ENCODE measurements at places on chromosomes 2 and 18.

DNA sequence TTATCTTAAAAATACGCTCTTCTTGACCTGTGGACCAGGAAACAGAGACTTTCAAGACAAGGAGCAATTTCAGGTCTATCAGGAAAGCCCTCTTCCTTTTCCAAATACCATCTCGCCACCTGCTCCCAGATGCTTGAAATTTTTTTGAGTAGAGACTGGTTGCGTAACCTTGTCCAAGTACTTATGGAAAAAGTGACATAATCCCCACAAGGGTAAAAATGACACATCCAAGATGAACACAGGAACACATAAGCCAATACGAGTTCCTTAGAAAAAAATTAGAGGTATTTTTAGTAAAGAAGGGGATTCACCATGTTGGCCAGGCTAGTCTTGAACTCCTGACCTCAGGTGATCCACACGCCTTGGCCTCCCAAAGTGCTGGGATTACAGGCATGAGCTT, 1.8 kb downstream of the SERPINB13 start:
- DNase-seq, result no peak

DNA sequence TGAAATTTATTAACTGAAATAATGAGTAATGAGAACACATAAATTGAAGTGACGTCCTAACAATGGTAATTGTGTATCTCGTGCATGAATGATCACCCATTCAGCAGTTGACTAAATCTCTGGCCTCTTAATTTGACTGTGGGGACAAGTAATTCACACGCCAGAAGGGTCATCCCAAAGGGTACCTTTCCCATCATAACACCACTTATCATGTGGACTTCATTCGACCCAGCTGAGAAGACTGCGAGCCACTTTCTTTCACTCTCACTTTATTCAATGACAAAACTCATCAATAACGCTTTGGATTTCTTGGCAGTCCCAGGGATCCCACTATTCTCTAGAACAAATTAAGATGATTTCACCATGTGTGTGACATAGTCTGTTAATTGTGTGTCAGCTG, 62.7 kb upstream of the LYPD1 start:
- no peak for DNase-seq

GRCh38 chr2:122469147-122469546, 713.7 kb downstream of the TSN start:
- DNase-seq, result no peak

DNA sequence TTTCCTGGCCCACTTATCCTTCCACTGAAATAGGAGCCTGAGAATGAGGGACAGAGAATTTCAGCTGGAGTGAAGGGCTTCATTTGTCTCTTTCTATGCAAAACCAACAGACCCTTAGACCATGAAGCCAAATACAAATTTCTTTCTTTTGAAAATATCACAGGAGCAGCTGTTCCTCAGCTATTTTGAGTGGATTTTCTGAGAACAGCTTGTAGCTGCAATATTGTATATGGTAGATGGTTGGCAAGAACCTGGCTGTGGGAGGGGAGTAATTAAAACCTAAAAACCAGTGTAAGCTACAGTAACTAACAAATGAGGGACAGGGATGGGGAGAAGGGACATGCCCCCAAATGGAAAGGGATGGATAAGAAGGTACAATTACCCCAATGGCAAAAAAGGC, 350.3 kb upstream of the CDH20 start:
- no peak for DNase-seq

DNA sequence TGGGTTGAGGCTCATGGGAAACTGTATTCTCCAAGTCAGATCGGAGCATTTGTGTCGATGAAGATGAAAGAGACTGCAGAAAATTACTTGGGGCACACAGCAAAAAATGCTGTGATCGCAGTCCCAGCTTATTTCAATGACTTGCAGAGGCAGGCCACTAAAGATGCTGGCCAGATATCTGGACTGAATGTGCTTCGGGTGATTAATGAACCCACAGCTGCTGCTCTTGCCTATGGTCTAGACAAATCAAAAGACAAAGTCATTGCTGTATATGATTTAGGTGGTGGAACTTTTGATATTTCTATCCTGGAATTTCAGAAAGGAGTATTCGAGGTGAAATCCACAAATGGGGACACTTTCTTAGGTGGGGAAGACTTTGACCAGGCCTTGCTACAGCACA, 336.6 kb downstream of the PAX3 start:
- DNase-seq, result no peak

GRCh38 chr2:101295895-101296294, 12.6 kb downstream of the RNF149 start:
- no peak for DNase-seq

DNA sequence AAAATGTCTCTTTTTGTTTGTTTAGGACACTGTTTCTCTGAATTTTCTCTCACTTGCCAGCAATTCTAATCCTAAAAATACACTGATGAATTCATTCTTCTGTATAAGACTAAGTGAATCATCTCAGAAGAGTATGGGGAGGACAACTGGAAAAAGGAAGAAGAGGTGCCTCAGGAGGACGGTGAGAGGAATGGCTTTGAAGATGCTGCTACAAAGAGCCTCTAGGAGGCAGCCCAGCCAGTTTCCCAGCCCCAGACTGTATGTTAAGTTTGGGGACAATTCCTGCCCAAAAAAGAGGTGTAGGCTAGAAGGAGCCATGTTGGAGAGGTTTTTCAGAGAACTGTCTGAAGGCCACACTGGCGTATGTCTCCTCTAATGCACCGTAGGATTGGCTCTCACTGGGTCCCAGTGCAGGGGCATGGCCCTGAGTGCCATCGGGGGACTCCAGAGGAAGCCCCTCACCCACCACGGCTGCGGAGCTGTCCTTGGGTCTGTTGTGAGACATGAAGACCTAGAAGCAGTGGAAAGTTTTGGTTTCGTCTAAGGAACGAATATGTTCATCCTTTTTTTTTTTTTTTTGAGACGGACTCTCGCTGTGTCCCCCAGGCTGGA, 3.1 kb upstream of the SDC1 start:
- DNase-seq, result no peak

GRCh38 chr2:126932529-126932928, 33.8 kb downstream of the TEX51 start:
- no peak for DNase-seq

DNA sequence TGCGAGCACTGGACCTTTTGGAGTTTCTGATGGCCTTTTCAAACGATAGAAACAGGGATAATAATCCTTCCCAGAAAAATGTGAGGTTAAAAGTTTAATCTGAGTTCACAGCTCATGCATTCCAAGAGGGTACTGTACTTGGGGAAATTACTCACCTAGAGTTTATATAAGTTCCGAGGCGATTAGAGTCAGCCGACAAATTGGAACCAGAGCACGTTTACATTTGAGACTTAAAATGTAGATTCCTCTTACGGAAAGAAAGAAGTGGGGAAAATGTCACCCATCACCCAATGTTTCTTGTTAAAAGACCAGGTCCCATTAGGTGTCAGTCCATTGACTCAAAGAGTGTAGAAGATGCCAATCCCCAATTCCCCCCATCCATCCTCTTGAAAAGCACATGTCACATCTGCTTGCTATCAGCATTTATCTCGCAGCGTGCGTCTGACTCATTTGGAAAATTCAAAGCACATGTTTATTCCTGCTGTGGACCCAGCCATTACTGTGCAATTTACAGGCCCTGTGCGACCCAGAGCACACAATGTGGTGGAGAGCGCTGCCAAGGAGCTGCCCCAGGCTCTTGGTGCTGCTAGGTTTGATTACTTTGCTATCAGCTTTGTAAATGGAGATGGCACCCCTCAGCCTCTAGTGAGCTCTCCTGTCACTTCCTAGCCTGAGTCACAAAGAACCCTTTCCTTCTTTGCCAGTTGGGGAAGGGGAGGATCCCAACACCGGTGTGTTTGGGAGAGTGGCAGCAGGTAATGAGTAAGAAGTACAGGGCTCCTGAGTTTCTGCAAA, 104.8 kb downstream of the COLEC12 start:
- DNase-seq, result no peak

DNA sequence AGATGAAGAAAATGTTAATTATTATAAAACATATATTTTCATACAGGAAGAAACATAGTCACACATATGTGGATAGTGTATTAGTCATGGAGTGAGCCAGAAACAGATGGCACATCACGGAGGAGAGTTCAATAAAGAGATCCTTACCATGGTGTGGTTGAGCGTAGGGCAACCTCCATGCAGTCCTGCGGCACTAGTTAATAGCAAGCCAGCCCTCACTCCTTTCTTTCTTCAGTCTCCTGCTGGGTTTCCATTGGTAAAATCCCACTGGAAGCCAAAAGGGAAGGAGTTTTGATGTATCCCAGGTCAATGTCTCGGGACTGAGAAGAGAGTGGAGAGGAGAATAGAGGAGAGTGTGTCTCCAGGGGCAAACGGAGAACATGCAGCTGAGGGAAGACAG, 328.1 kb downstream of the NR4A2 start:
- DNase-seq, result no peak

DNA sequence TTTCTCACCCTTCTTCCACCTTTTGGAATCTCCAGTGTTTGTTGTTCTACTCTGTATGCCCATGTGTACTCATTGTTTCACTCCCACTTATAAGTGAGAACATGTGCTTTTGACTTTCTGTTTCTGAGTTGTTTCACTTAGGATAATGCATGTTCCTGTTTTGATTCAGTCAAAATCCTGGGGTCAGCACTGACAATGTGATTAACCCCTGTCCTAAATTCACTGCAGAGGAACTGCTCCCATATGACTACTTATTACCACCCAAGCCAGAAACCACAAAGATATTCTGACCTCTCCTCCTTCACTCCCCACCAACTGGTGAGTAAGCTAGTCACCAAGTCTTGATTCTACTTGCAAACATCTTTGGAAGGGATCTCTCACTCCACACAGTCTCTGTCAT, 251.4 kb upstream of the TCF4 start:
- DNase-seq, result no peak

DNA sequence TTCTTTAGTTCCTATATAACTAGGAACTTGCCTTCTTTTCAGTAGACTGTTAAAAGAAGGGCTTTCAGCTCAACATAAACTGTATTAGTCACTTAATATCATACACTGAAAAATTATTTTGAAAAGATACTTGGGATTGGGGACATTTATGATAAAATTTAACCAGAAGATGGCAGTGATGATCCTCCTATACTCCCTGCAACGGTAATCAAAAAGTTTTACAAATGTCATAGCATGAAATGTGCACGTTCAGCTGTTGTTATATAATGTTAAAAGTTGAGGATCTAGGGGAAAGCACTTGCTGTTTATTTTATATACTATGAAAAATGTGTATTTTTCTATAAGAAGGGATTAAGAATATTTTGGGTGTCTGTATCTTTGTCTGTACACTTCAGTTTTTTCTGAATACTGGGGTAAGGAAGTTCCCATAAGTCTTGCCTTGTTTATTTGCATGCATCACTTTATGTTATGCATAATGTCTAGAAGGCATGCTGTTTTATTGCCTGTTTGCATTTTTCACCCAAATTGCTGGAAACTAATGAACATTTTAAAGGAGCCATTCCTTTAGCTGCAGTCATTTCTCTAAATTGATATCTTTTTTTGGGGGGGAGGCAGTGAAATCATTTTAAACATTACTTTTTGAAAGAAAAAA, 19.0 kb downstream of the DYNC1I2 start:
- no peak for DNase-seq

DNA sequence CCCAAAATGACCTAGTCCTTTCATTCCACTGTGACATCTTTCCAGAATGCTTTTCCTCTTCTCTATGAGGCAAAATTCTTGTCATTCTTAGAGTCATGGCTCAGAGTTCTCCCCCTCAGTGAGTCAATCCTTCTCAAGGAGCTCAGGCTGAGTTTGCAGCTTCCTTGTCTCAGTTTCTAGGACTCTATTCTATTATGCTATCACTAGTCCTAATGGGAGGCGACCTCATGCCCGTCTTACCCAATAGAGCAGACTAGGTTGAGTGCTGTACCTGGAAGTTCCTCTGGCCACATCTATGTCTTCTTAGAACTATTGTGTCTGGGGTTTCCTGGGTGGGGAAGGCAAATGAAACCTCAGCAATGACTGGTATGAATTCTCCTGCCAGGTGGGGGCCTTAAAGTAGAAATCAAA, 51.5 kb downstream of the HAUS1 start:
- peak; percentile 53 for DNase-seq

GRCh38 chr18:7822435-7823331, 255.6 kb downstream of the PTPRM start:
- DNase-seq, result no peak

- DNase-seq, result no peak
These were observed 22.4 kb downstream of the CAPG start for GRCh38 chr2:85387754-85388153.

GRCh38 chr2:18836436-18836835, 247.1 kb upstream of the NT5C1B start:
- no peak for DNase-seq

- DNase-seq, result no peak
These were observed 130.5 kb downstream of the ZNF516 start for GRCh38 chr18:76364282-76365259.

DNA sequence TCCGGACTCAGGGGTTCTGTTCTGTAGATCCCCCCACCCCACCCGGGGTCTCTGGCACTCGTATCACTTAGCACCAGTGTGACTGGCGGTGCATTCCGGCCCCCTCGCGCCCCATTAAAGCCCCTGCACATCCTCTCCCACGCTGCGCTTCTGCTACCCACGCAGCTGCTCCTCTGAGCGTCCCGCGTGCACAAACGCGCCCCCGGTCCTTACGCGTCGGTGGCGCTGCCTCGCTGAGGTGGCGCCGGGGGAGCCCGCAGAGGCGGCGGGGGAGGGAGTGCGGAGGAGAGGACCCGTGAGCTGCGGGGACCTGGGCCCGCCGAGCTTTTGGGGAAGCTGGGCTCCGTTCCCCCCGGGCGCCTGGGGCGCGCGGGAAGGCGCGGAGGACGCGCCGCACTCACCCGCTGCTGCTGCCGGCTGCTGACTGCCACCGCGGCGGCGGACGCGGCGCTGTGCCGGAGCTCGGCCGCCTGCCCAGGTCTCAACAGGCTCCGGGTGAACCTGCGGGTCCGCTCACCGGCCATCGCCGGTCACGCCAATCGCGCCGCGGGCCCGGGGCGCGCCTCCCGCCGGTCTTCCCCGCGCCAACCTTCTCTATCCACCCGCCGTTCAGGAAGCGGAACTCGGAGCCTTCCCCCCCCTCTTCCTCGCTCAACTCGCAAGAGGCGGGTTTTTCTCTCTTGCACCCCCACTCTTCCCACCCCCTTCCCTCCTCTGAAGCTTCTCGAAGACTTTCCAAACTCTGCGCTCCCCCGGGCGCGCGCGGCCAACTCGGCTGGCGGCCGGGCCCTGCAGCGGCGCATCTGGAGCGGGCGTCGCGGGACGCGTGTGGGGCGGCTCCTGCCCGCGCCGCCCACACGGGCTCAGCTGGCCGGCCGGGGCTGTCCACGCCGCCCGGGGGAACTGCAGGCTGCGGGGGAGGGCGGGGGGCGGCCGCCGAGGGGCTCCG, at the start of gene DOCK10:
TSS of gene DOCK10 (minus strand) at position 618 of the 949 bp plus-strand sequence. CDS start at position 524, 94 bp downstream.
- peak; percentile 71 for DNase-seq
